ENCODE measurements at places on chromosomes 7 and 10. TPM values are rescaled to one million over a fixed set of nuclear protein-coding genes. Genes with fewer than 3 reads are reported as not detected.

The NEURL1 gene
- total RNA-seq, result under 0.01 TPM

The MBLAC1 gene
- 2.5 TPM for total RNA-seq

The RINT1 gene
- total RNA-seq, result 19.7 TPM

The GHRHR gene
- total RNA-seq, result not detected

The CARD11 gene
- total RNA-seq, result not detected

The PKD1L1 gene
- total RNA-seq, result not detected

The UPK3BL1 gene
- 10.3 TPM for total RNA-seq

The TET1 gene
- 4.7 TPM for total RNA-seq

The EPHA1 gene
- total RNA-seq, result under 0.01 TPM

The RBM20 gene
- not detected for total RNA-seq

The PIK3AP1 gene
- total RNA-seq, result not detected

The ANKRD7 gene
- 3.8 TPM for total RNA-seq

The DGKB gene
- total RNA-seq, result 0.15 TPM

The CALML5 gene
- not detected for total RNA-seq

The CALML3 gene
- not detected for total RNA-seq

The NME8 gene
- total RNA-seq, result not detected

The TFEC gene
- 0.17 TPM for total RNA-seq

The PRSS37 gene
- not detected for total RNA-seq

The GPR85 gene
- total RNA-seq, result 1.9 TPM

The AGR2 gene
- not detected for total RNA-seq

The CRCP gene
- total RNA-seq, result 31.1 TPM

The SEMA3A gene
- 117 TPM for total RNA-seq

The C7orf25 gene
- total RNA-seq, result 10.3 TPM

The HOXA9 gene
- 0.15 TPM for total RNA-seq

The SH2D4B gene
- total RNA-seq, result not detected

The PIK3CG gene
- total RNA-seq, result not detected

The GPR158 gene
- total RNA-seq, result not detected

The CDNF gene
- total RNA-seq, result 3.1 TPM

The MDFIC gene
- total RNA-seq, result 57.7 TPM

The UCMA gene
- total RNA-seq, result not detected

The CNPY1 gene
- total RNA-seq, result not detected

Data from smooth muscle cell of trachea (primary cell).